GM13976 (cell line): ENCODE measurements at places on chromosomes 1 and 21.

DNA sequence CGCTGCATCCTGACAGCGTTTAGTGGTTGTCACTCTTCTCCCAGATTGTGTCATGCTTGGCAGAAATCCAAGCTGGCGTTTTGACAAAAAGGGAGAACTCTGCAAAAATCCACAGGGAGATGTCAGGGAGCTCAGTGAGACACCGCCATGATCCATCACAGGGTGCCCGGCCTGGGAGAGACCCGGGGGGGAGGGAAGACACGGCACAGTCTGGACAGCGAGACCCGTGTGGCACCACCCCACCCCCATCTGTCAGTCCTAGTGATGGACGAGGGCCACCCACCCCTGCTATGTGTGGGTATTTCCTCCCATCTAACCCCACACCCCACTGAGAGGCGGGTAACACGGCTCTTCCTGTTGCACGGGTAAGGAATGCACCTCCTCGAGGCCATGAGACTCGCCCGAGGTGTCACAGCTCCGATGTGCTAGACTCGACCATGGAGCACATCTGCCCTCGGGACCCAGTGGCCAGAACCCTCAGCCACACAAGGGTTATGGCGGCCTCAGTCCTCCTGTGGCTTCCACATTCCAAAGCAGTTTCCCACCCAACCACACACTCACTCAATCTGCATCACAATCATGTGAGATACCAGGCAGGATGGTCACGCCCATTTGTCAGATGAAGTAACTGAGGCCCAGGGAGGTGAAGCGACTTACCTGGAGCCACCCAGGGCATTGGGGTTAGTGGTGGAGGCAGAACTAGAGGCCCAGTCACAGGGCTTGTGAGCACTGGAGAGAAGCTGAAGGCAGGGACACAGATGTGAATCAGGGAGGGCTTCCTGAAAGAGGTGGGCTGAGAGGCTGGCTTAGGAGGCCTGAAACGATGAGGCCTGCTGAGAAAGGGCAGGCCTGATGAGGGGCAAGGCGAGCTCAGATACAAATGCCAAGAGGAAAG is 688.5 kb downstream of the MATN1 start:
- no peak for DNase-seq

DNA sequence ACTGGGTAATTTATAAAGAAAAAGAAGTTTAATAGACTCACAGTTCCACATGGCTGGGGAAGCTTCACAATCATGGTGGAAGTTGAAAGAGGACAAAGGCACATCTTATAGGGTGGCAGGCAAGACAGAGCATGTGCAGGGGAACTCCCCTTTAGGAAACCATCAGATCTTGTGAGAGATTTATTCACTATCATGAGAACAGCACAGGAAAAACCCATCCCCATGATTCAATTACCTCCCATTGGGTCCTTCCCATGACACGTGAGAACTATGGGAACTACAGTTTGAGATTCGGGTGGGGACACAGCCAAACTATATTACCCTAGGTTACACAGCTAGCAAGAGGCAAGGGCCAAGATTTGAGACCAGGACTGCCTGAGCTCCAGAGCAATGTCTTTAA is 30.4 kb upstream of the SOX13 start:
- no peak for DNase-seq

DNA sequence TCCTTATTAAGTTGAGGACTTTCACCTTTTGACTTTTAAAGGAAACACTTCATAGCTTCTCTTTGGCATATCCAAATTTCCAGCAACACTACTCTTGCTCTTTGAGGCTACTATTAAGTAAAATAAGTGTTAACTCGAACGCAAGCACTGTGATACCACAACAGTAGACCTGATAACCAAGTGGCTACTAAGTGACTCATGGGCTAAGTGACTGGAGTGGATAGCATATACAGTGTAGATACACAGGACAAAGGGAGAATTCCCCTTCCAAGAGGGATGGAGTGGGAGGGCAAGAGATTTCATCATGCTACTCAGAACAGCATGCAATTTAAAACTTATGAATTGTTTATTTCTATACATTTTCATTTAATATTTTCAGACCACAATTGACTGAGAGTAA is 9.8 kb upstream of the KCNA3 start:
- DNase-seq, result no peak

DNA sequence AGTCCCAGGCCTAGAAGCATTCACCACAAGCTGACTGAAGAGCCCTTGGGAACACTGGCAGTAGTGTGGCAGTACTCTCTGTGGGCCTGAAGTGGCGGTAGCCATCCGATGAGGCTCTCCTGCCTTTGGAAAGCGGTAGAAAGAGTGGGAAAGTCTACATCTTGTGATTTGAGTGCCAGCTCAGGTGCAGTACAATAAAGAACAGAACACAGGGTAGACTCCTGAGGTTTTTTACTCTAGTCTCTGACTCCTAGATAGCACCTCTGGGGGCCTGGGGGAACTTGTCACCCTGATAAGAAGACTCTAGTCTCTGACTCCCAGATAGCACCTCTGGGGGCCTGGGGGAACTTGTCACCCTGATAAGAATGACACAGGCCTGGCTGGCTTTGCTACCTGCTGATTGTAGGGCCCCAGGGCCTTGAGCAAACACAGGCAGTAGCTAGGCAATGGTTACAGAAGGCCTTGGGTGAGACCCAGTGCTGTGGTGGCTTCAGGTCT is 18.0 kb upstream of the IL20 start:
- no peak for DNase-seq

DNA sequence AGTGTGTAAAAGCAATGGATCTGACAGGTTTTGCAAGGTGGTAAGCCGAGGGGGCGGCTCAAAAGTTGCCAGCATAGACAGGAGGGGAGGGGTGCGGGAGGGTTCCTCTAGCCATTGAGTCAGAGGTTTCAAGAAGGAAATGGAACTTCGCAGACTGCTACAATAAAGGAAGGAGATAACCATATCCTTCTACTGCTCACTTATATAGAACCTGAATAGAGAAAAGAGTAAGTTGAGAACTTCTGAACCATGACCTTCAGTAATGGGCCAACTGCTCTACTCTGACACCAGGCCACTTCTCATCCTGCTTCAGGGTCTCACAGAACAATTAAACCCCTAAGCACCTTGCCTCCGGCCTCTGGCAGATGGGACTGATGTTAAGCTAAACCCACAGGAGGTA is 26.3 kb upstream of the BCAR3 start:
- peak; percentile 66 for DNase-seq

DNA sequence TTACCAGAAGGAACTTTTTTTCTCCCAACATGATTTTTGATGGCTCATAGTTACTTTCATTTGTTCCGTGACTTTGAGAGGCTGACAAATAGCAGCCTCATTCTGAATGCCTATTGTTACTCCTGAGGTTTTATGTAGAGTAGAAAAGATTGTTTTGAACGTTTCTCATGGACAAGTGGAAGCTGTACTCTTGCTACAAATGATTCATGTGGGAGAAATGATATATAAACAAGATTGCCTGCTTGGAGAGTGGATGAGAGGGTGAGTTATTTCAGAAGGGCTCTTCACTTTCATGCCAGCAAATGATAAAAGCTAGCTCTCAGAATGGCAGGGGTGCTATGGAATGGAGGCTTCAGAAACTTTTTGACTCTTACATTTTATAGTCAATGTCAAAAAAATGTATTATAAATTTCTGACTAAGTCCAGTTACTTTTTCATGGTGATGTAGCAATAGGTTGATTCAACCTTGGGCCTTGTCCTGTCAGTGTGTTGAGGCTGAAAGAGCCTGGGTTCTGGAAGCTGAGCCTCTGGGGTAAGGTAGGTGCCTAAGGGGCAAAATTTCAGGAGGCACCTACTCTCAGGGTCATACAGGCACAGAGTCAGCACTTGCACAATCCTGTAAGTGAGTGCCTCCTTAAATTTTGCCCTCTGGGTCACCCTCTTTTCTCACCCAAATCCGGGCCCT is 19.4 kb downstream of the JUN start:
- DNase-seq, result no peak
